ENCODE measurements at places on chromosomes 2 and 18. TPM values are rescaled to one million over a fixed set of nuclear protein-coding genes. Genes with fewer than 3 reads are reported as not detected.

The CRYGC gene
- not detected for total RNA-seq

The LAMA1 gene
- 3.9 TPM for total RNA-seq

The SH2D6 gene
- not detected for total RNA-seq

The CD28 gene
- 0.05 TPM for total RNA-seq

The SEMA4C gene
- 24.8 TPM for total RNA-seq

The GREB1L gene
- 2.3 TPM for total RNA-seq

The POU3F3 gene
- total RNA-seq, result 7.7 TPM

The SAG gene
- total RNA-seq, result not detected

GRCh38 chr2:33168922-33169321 is 222.2 kb downstream of the LTBP1 start:
- H3K27me3 ChIP-seq, result no peaks in the 10 kb centered on the region
- peak overlapping the region; percentile 94 for H3K27ac ChIP-seq
- no peak overlapping the region for H3K4me3 ChIP-seq
- H3K36me3 ChIP-seq, result peaks cover 5% of the 10 kb centered on the region

GRCh38 chr2:224248944-224249371 is 152.9 kb downstream of the FAM124B start:
- H3K27ac ChIP-seq, result no peak overlapping the region
- no peaks in the 10 kb centered on the region for H3K27me3 ChIP-seq
- H3K36me3 ChIP-seq, result no peaks in the 10 kb centered on the region
- no peak overlapping the region for H3K4me3 ChIP-seq
- H3K4me1 ChIP-seq, result peaks cover 11% of the 10 kb centered on the region
- DNase-seq, result no peak

GRCh38 chr2:109320195-109320922 is 191.4 kb downstream of the SH3RF3 start:
- H3K27me3 ChIP-seq, result no peaks in the 10 kb centered on the region
- H3K36me3 ChIP-seq, result no peaks in the 10 kb centered on the region
- H3K27ac ChIP-seq, result peak overlapping the region; percentile 98
- H3K4me3 ChIP-seq, result no peak overlapping the region
- peak; percentile 59 for DNase-seq
- peaks cover 97% of the 10 kb centered on the region for H3K4me1 ChIP-seq

GRCh38 chr2:10035633-10036032 is 7.7 kb upstream of the KLF11 start:
- no peaks in the 10 kb centered on the region for H3K36me3 ChIP-seq
- H3K27ac ChIP-seq, result no peak overlapping the region
- no peak overlapping the region for H3K4me3 ChIP-seq
- no peaks in the 10 kb centered on the region for H3K27me3 ChIP-seq
- no peak for DNase-seq
- H3K4me1 ChIP-seq, result peaks cover 23% of the 10 kb centered on the region

DNA sequence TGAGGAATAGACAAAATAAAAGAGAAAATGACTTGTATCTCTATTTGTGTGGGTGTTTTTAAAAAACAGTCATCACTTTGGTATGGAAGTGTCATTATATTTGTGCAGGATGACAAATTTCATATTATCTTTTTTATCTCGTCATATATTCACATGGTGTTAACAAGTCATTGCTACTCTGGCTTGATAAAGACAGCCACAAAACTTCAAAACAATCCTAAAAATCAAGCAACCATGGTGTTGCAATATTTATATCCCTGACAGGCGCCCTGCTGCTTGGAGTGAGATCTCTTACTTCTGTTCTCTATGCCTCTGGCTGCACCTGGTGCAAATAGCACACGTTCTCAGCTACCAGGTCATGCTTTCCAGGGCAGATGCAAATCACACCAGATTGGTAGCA is 278.0 kb upstream of the EPHA4 start:
- H3K36me3 ChIP-seq, result no peaks in the 10 kb centered on the region
- H3K27me3 ChIP-seq, result no peaks in the 10 kb centered on the region
- H3K27ac ChIP-seq, result no peak overlapping the region
- DNase-seq, result no peak
- H3K4me1 ChIP-seq, result no peaks in the 10 kb centered on the region
- H3K4me3 ChIP-seq, result no peak overlapping the region

DNA sequence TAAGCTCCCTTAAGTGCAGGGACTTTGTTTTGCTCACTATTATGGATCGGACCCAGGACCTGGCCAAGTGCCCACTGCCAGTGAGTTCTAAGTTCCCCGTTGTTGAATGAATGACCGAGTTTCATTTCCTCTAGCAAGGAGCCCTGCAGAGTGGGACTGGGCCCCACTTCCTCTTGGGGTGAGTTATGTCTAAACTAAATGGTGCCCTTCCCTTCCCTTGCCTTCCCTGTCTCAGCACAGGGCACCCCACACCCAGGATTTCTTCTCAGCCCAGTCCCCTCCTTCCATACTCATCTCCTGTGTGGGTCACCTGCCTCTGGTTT is 195.3 kb upstream of the HS6ST1 start:
- H3K36me3 ChIP-seq, result no peaks in the 10 kb centered on the region
- no peaks in the 10 kb centered on the region for H3K4me1 ChIP-seq
- no peak overlapping the region for H3K27ac ChIP-seq
- no peak for DNase-seq

DNA sequence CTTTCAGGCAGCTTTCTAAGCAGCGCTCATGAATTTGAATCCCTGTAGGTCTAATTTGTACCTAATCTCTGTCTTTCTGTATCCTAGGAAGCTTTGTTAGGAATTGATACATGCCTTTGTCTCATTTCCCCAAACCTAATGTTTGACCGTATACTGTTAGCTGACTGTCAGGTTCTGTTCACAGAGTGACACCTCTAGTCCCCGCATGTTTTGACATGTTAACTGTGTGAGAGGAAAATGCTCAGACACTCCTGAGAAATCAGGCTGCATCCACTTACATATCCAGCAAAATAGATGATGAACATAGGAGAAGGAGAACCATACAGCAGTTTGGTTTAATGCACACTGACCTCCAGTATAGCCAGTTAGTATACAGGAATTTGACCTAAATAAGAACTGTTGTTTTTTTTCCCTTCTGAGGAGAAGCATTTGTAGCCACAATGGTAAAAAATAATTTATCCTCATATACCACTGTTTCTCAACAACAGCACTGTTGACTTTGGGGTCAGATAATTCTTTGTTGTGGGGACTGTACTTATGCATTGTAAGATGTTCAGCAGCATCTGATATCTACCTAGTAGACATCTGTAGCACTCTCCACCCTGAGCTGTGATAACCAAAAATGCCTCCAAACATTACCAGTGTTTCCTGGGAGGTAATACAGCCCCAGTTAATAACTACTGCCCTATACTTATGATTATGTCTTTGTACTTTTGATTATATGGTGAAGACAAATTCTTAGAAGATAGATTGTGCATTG is 130.9 kb downstream of the NCOA1 start:
- H3K4me1 ChIP-seq, result no peaks in the 10 kb centered on the region
- no peaks in the 10 kb centered on the region for H3K36me3 ChIP-seq
- DNase-seq, result no peak
- H3K27me3 ChIP-seq, result no peaks in the 10 kb centered on the region
- H3K27ac ChIP-seq, result no peak overlapping the region

- H3K36me3 ChIP-seq, result no peaks in the 10 kb centered on the region
- H3K4me1 ChIP-seq, result no peaks in the 10 kb centered on the region
- no peak for DNase-seq
- H3K27ac ChIP-seq, result no peak overlapping the region
These were observed 94.8 kb upstream of the SRD5A2 start for GRCh38 chr2:31675485-31675901.

DNA sequence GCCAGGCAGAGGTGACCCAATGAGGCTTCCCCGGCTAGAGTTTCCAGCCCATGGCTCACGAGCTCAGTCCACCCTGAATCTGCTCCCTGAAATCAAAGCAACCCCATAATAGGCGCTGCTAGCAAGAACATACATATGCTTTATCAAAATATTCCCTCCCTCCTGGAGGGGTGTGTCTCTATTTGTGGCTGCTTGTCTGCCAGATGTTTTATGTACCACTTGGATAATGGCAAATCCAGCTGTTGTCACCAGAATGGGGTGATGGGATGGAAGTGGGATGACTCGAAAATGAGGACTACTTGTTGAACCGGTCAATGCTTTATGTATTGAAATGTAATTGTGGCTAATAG is 152.0 kb downstream of the GALNT14 start:
- no peaks in the 10 kb centered on the region for H3K4me1 ChIP-seq
- DNase-seq, result no peak
- H3K4me3 ChIP-seq, result no peak overlapping the region
- no peak overlapping the region for H3K27ac ChIP-seq
- H3K27me3 ChIP-seq, result peaks cover 18% of the 10 kb centered on the region
- H3K36me3 ChIP-seq, result no peaks in the 10 kb centered on the region

DNA sequence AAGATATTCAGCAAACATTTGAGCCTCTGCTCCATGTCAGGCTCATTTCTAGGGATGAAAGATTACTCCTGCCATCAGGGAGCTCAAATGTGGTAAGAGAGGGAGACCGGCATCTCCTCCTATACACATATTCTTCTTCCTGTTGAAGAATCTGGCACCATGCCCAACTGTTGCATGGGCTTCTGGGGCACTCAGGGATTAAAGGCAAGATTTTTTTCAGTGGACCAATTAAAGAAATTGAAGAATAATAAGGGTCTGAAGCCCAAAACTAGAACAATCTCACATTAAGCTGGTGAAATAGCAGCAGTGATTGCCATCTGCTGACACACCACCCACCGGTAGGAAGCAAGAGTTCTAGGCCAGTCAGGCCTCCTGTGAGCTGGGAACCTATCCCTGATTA is 145.4 kb upstream of the LYPD6 start:
- H3K27me3 ChIP-seq, result no peaks in the 10 kb centered on the region
- no peak overlapping the region for H3K4me3 ChIP-seq
- no peak for DNase-seq
- no peak overlapping the region for H3K27ac ChIP-seq
- H3K36me3 ChIP-seq, result no peaks in the 10 kb centered on the region
- H3K4me1 ChIP-seq, result no peaks in the 10 kb centered on the region

DNA sequence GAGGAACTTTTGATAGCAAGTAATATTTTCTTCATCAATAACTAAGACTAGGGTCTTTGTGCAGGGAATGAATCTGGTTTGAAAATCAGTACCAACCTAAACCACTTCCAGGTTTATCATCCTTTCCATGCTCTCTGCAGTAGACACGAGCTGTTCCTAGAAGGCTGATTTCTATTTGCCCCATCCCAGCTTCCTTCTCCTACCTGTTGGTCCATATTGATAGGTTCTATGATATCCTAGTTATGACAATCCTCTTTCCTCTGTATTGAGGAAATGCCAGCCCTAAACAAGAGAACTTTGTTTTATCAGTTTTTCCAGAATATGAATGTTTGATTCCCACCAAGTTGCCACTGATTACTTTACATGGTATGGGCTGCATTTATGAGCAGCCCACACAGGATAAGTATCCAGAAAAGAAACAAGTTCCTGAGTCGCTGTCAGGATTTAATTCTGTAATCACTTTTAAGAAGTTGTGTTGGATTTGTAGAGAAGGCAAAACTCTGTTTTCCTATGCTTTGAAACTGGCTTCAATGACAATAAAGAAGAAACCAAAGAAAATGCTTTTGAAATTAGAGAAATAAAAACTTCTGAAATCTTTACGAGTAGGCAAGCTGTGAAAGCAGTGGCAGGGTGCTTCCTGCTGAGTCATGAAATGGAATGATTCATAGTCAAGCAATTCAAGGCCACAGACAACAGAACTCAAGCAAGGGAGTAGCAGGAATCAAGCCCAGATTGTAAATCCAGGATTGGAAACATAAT is 37.3 kb upstream of the TANK start:
- peaks cover 42% of the 10 kb centered on the region for H3K4me1 ChIP-seq
- DNase-seq, result no peak
- H3K36me3 ChIP-seq, result no peaks in the 10 kb centered on the region

- H3K27me3 ChIP-seq, result no peaks in the 10 kb centered on the region
- H3K4me1 ChIP-seq, result peaks cover 68% of the 10 kb centered on the region
- H3K27ac ChIP-seq, result peak overlapping the region; percentile 84
- DNase-seq, result no peak
These were observed 104.9 kb downstream of the CDC42EP3 start for GRCh38 chr2:37566517-37566981.

- no peaks in the 10 kb centered on the region for H3K36me3 ChIP-seq
- no peak for DNase-seq
These were observed 19.2 kb downstream of the POU3F3 start for GRCh38 chr2:104872866-104873688.

DNA sequence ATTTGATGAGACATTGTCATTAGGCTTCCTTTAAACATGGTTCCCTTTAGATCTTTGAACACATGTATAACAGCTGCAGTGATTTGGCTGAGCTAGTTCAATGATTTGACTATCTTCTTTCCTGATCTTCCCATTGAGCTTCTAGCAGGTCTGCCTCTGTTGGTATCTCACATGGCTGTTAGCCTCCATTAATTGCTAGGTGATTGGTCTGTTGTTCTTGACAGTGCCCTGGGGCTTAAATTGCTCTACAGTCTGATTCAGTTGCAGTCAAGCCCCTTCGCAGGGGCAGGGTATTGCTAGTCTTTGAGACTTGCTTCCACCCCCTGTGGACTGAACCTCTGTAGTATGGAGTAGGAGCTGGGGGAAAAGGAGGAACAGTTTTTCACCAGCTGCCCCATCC is 24.1 kb downstream of the SKA1 start:
- H3K27ac ChIP-seq, result no peak overlapping the region
- DNase-seq, result no peak
- H3K4me1 ChIP-seq, result no peaks in the 10 kb centered on the region
- no peaks in the 10 kb centered on the region for H3K36me3 ChIP-seq
- H3K27me3 ChIP-seq, result peaks cover 16% of the 10 kb centered on the region
- H3K4me3 ChIP-seq, result no peak overlapping the region

- DNase-seq, result no peak
- no peaks in the 10 kb centered on the region for H3K36me3 ChIP-seq
- H3K4me3 ChIP-seq, result no peak overlapping the region
- H3K4me1 ChIP-seq, result peaks cover 27% of the 10 kb centered on the region
- no peaks in the 10 kb centered on the region for H3K27me3 ChIP-seq
- H3K27ac ChIP-seq, result no peak overlapping the region
These were observed 106.9 kb downstream of the CDK15 start for GRCh38 chr2:201913201-201913600.

DNA sequence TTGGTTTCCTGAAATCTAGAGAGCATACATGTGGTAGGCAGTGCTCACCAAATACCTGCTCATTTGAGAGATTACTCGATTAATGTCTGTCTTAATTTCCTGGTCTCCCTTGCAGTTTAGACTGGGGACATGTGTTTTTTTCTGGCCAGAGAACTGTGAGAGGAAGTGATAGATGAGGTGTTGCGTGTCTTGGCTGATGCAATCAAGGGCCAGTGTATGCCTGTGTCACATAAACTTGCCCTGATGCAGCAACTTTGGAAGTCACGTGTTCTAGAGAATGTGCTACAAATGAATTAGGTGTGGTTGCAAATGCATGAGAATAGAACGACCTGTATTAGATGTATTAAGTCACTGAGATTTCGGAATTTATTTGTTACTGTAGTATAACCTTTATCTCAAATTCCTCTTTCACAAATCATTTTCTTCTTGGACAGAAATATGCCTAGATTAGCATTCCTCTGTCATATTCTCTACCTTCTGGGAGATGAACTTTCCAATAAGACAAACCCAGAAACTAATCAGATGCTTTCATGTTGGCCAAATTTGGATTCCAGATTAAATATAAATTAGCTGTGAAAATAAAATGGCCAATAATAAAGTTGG is 9.9 kb upstream of the IL1A start:
- no peak for DNase-seq
- no peak overlapping the region for H3K4me3 ChIP-seq
- H3K36me3 ChIP-seq, result peaks cover 2% of the 10 kb centered on the region
- no peak overlapping the region for H3K27ac ChIP-seq
- peaks cover 8% of the 10 kb centered on the region for H3K4me1 ChIP-seq

GRCh38 chr18:77039196-77040130 is 93.1 kb downstream of the MBP start:
- H3K27me3 ChIP-seq, result no peaks in the 10 kb centered on the region
- no peak overlapping the region for H3K27ac ChIP-seq
- H3K4me1 ChIP-seq, result peaks cover 31% of the 10 kb centered on the region
- no peak overlapping the region for H3K4me3 ChIP-seq

All from chondrocyte (in vitro differentiated cells).